Chondrocyte (in vitro differentiated cells): ENCODE measurements at places on chromosomes 3 and 15. TPM values are rescaled to one million over a fixed set of nuclear protein-coding genes. Genes with fewer than 3 reads are reported as not detected.

Gene CTXN2
- total RNA-seq = not detected in 3 replicates

Gene SELENOS
- 68.0 to 87.8 TPM (median 84.8 TPM) in 3 replicates for total RNA-seq

Gene ARL6IP5
- 118 to 121 TPM (median 120 TPM) in 3 replicates for total RNA-seq

DNA sequence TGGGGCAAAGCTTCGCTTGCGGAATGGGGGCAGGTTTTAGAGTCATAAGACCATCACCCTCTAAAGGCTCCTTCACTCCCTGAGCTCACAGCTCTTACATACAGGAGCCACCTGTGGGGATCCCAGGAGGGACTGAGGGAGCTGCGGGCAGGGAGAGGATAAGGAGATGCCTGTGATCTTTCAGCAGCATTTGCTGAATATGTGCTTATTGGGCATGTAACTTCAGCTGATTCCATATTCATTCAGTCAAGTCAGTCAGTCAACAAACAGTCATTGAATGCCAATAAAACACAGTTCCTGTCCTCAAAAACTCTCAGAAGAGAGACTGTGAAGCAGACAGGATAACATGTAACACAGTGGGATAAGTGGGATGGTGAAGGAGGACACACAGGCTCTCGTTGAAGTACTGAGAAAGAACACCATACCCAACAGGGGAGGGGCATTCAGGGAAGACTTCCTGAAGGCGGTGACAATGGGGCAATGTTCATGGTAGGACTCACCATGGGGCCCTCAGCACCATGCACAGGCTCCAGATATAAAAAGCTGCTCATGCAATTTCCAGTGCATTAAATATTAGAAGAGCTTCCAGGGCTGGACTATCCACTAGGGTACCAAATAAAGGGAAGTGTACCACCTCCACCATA is 240.9 kb downstream of the UACA start:
- peaks cover 25% of the 10 kb centered on the region for H3K27me3 ChIP-seq
- H3K4me1 ChIP-seq = peaks cover 22% of the 10 kb centered on the region
- peaks cover 3% of the 10 kb centered on the region for H3K36me3 ChIP-seq

DNA sequence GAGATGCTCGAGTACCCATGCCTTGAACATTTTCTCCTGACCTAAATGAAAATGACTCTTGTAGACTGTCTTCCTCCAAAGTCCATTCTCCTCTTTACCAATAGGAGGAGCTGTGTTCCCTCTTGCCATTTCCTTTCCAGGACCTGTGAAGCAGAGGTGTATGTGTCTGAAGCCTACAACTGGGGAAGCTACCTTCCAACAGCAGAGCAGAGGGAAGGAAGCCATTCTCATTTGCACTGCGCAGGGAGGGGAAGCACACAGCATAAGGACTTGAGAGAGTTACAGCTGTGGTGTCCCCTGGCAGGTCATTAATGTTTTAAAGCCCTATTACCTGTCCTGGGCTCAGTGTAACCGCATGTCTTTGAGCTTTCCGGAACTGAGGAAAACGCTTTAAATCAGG is 38.7 kb downstream of the HSPBAP1 start:
- peaks cover 4% of the 10 kb centered on the region for H3K4me1 ChIP-seq
- H3K36me3 ChIP-seq = peaks cover 11% of the 10 kb centered on the region
- no peak for DNase-seq

GRCh38 chr15:70071799-70072198 is 25.9 kb downstream of the TLE3 start:
- H3K27ac ChIP-seq = no peak overlapping the region
- H3K27me3 ChIP-seq = no peaks in the 10 kb centered on the region
- peaks cover 70% of the 10 kb centered on the region for H3K36me3 ChIP-seq

GRCh38 chr15:81168131-81168526 is 28.6 kb upstream of the IL16 start:
- H3K4me1 ChIP-seq = peaks cover 52% of the 10 kb centered on the region
- no peak overlapping the region for H3K4me3 ChIP-seq
- no peak for DNase-seq

GRCh38 chr3:78101384-78101783 is 1061.5 kb downstream of the ROBO2 start:
- no peaks in the 10 kb centered on the region for H3K36me3 ChIP-seq
- H3K4me1 ChIP-seq = no peaks in the 10 kb centered on the region
- DNase-seq = no peak
- H3K27ac ChIP-seq = no peak overlapping the region

DNA sequence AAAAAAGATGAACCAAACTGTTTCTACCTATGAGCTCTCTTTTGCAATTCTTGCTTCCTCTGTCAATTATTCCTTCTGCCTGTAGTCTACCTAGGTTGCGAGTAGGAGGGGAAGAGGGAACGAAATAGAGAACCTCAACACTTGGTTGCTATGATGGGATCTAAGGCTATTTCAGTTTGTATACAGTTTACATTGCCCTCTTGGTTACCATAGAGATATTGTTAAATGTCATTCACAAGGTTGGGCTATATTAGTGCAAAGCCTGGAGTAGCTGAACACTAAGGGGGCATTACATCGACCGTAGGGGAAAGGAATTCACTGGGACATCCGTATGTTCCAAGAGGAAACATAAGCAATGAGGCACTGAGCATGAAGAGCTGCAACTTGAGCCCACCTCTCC is 276.9 kb downstream of the GBE1 start:
- H3K27ac ChIP-seq = peak overlapping the region; percentile 79
- H3K27me3 ChIP-seq = no peaks in the 10 kb centered on the region
- peaks cover 3% of the 10 kb centered on the region for H3K36me3 ChIP-seq
- no peak overlapping the region for H3K4me3 ChIP-seq
